ENCODE measurements at places on chromosomes 16 and 17.
A peak's percentile ranks its signal among the peaks of the same experiment; 100 is the strongest.

DNA sequence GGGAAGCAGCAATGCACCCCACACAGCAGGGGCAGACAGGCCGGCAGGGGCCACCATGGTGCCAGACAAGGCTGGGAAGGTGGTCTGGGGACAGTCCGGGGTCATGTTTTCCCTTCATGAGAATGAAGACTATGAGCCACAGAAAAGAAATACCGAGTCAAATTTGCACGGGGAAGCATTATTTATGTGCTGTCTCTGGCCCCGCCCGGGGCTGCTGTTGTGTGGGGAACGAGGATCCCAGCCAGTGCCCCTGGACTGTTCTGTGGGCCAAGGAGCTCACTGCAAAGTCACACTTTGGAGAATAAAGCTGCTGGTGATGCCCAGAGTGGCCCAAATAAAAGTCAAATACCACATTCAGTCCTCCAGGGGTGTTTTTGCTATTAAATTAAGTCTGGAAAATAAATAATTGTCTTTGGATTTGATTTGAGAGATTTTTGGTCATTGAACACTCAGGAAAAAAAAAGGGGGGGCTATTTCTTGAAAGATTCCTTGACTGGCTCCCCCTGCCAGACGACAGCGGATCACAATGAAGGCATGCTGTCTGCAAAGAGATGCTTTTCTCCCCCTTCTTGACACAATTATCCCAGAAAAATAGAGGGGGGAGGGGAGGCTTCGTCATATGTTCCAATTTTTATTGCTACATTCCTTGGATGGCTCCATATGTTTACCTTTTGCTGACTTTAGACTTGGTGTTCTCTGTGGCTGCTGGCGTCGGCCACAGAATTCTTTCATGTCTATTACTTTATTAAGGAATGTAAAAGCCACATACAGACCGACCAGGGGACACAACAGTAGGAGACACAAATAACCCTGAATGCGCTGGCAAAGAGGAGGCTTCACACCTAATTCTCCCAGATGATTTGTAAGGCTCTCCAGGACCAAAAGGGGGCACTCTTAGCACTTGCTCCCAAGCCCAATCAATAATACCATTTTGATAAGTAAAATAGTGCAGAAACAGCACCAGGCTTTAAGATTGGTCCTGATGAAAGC, 27.1 kb upstream of the ANKFN1 start:
- DNase-seq, result no peak

DNA sequence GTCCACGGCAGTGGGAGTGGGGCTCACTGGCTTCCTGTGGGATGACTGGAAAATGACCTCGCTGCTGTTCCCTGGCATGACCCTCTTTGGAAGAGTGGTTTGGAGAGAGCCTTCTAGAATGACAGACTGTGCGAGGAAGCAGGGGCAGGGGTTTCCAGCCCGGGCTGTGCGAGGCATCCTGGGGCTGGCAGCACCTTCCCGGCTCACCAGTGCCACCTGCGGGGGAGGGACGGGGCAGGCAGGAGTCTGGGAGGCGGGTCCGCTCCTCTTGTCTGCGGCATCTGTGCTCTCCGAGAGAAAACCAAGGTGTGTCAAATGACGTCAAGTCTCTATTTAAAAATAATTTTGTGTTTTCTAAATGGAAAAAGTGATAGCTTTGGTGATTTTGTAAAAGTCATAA, 7.8 kb upstream of the RNF213 start:
- DNase-seq, result no peak

- peak; percentile 15 for DNase-seq
These were observed 12.8 kb upstream of the PRR14 start for GRCh38 chr16:30637944-30638343.

- DNase-seq, result no peak
These were observed 21.9 kb downstream of the SLC7A5 start for GRCh38 chr16:87847467-87847784.

DNA sequence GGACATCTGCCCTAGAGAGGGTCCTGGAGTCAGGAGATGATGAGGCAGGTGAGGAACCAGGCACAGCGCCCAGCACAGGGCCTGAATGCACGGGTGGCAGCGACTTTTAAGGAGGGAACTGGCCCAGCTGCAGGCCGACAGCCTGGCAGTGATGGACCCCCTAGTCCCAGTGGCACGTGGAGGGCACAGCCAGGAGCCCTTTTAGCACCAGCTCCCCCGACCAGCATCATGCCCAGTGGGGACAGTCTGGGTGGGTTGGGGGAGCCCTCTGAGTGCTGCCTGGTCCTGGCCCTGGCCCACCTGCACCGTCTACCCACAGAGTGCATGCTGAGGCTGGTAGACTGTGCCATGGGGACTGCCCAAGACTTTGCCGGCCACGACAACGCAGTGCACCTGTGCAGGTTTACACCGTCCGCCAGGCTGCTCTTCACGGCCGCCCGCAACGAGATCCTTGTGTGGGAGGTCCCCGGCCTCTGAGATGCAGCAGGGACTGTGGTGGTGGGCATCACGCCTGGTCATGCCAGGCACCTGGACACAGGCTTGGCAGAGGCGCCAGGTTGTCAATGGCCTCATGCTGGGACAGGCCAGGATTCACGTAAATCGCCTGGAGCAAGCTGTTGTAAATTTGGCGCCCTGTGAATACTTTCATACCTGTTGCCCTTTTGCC, 686 bp upstream of the RHOT2 start:
- no peak for DNase-seq

DNA sequence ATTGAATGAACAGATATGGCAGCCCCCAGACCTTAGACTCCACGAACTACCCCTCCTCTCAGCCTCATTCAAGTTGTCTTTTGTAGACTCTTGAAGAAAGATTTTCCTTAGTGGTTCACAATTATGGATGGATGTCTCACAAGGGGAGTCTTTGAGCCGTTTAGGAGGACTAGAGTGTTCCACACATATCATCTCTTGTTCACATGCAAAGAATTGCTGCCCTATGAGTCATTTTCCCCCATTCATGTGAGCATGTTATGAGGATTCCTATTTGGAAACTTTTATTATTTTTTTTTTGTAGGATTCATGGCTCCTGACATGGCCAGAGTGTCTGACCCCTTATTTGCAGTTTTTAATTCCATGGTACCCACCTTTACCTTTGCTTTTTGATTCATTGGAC, 237.1 kb downstream of the SHISA9 start:
- DNase-seq, result no peak

DNA sequence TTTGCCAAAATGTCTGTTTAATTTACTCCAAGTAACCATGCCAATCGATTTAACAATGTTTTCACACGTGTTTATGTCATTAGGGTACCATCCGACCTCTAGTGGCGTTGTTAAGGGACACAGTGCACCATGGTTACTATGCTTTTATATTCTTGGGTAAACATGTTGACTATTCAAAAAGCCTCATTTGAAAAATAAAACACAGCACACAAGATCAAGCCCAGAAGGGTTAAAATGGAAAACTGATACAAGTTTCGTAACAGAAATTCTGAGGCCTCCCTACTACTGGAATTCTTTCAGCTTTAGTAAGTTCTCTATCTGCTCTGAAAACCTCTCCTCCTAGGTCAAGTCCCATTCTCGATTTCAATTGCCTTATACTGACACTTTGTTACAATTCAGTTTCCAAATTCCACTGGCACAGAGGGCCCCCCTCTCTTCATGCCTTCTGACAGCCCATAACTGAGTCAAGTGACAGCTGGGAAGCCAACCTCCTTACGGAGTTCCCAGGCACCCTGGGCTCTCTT, 2.1 kb downstream of the CFAP20 start:
- no peak for DNase-seq

- DNase-seq, result no peak
These were observed 77.3 kb downstream of the WNT3 start for GRCh38 chr17:46741122-46741730.

DNA sequence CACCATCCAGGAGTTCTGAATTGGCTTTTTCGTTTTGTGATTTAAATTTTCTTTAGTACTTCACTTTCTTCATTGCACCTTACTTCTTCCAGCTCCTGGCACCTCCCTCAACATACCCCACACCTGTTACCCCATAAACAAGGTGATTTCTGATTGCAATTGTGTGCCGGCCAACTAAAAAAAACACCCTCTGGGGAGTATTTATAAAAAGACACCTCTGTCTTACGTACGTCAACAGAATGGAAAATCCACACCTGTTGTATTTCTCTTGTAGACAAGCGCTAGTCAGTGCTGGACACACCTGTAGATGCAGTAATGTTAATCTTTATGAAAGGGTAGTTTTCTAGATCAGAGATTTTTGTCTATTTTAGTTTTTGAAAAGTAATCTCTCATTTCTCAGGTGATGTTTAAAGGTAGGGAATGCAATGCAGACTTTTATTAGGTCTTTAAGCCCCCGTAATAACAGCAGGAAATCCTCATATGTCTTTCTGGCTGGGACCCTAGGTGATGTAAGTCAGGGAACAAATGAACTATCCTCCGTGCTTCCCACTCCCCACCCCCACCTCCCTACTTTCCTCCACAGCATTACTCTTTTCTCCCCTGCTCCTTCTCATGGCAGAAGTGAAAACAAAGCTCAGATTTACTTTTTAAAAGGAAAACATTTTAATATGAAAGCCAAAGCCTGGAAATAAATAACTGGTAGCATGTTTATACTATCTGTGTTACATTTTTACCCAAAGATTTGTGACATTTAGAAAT, 4.2 kb downstream of the MSI2 start:
- no peak for DNase-seq

DNA sequence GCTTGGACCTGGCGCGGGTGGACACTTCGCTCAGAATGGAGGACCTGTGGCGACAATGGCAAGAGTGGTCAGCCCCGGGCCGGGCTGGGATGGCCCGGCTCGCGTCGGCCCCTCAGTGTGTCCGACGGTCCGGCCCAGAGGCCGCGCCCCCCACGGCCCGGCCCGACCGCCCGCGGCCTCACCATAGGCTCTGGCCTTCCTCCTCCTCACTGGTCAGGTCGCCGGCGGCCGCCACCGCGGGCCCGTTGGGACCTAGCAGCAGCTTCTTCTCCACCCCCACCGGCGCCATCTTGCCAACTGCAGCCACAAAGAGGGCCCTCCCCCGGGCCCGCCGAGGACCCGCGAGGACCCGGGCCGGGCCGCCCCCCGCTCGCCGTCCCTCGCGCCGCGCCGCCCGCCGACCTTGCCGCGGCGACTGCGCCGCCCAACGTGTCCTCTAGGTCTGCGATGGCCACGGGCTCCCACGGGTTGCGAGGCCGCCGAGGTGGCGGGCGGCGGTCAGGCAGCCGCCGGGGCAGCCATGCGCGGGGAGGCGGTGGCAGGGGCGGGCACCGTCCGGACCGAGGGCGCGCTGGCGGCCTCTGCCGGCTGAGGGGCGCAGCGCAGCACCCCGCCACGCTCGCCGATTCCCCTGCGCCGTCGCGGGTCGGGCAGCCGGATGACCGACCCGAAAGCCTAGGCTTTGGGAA, at the start of gene DYNC1LI2:
Gene DYNC1LI2, minus strand, starts transcription at position 307 of the 689 bp plus-strand sequence. Its CDS starts 18 bp downstream, at position 289.
- peak; percentile 44 for DNase-seq

DNA sequence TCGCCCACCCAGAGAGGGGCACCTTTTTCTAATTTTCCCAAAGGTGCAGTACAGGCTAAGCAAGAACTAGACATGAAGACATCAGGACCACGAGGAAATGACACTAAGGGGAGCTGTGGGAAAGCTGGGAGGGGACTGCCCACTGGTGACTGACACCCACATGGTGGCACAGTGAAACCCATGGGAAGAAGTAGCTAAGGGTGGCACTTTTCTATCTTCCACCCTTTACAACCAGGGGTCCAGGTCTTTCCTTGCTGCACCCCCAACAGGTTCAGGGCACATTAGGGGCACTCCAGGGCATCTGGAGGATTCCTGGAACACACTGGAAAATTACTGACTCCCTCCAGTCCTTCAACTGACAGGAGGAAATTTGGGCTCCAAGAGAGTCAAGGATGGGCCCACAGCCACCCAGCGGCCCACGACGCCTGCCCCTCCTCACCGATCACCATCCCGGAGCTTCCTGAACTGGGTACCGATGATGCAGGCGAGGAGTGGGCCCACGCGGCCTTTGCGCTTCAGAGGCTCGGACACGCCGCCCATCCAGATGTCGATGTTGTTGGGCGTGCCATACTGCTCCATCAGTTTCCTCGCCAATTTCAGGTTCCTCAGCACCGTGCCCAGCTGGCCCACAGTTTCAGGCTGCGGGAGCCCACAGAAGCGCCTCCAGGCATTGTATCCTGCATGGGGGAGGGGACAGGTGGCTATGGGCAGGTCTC, 9.4 kb downstream of the MPO start:
- no peak for DNase-seq

DNA sequence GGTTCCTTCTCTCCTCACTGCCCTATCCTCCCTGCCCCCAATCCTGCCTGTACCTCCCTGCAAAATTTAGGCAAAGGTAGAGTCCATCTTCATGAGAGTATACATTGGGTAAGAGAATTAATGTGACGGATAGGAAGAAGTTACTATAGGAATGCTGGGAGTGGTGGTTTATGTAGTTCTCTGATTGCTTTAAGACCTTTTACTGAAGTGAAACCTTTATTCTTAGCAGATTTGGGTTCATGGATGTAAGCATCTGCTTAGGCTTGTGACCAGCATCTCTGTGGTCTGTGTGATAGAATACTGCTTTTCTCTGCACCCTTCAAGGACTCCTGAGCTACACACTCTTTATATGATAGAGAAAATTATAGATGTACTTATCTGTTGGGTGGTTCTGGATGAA, 127.3 kb downstream of the PRKCA start:
- no peak for DNase-seq

DNA sequence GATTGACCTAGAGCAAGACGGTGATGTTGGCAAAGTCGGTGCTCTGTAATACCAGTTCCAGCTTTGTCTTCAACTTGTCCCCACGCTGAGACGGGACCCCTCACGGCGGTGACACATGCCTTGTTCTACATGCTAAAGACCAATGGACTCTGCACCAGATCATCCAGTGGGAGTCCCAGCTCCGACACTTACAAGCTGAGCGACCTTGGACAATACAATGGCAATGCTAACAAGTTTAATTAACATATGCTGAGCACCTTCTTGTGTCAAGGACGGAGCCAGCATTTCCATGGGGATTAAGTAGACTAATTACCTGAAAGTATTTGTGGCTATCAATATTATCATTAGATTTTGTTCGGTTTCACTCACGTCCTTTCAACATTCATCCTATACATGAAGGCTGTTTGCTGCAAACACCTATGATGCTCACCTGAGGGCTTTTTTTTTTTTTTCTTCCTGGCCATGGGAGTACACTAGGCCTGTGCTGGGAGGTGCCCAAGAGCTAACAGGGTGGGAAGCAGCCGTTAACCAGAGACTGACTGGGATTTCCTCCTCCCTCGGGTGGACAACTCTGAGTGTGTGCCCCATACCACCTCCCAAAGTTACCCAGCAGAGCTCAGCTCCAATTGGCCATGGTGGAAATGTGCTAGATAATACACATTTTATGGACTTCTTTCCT, 308.6 kb upstream of the ZFHX3 start:
- no peak for DNase-seq

GRCh38 chr17:40122999-40123810, 1.4 kb downstream of the MSL1 start:
- DNase-seq, result peak; percentile 58

- no peak for DNase-seq
These were observed 49.1 kb downstream of the KATNIP start for GRCh38 chr16:27598931-27599565.

- no peak for DNase-seq
These were observed 10.5 kb upstream of the TEKT3 start for GRCh38 chr17:15351925-15352324.

GRCh38 chr16:89407925-89408300, 82.4 kb downstream of the ANKRD11 start:
- no peak for DNase-seq
